Muscle of arm (tissue), 14 donors: ENCODE measurements at places on chromosomes 6 and 20. TPM values are rescaled to one million over a fixed set of nuclear protein-coding genes. Genes with fewer than 3 reads are reported as not detected.

GRCh38 chr6:163530406-163530805 lies 115.9 kb downstream of the QKI start:
- no peak for DNase-seq

DNA sequence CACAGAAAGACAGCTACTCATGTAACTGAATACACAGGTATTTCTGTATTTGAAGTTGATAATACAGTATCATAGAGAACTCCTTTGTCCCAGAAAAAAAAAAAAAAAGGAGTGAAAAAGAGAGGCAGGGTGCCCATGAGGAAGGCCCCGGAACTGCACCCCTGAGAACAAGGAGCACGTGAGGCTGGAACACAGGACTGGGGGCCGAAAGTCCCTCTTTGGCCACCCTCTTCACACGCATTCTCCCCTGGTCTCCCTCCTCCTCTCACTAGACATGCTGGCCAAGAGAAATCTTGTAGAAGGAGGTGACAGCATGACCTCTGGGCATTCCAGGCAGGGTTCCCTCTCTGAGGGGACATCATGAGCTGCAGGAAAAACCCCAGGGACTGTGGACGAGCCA lies 62.7 kb upstream of the TRAF3IP2 start:
- no peak for DNase-seq

GRCh38 chr20:63029358-63030121 lies 22.8 kb upstream of the BHLHE23 start:
- DNase-seq, result no peak

TINAG gene
- not detected for polyA plus RNA-seq
